Activated CD8-positive, alpha-beta memory T cell treated with anti-CD3 and anti-CD28 coated beads for 1 hour (primary cell): ENCODE measurements at places on chromosomes 5 and 9.

GRCh38 chr9:126158588-126159429 is 167.8 kb upstream of the MVB12B start:
- DNase-seq: no peak

DNA sequence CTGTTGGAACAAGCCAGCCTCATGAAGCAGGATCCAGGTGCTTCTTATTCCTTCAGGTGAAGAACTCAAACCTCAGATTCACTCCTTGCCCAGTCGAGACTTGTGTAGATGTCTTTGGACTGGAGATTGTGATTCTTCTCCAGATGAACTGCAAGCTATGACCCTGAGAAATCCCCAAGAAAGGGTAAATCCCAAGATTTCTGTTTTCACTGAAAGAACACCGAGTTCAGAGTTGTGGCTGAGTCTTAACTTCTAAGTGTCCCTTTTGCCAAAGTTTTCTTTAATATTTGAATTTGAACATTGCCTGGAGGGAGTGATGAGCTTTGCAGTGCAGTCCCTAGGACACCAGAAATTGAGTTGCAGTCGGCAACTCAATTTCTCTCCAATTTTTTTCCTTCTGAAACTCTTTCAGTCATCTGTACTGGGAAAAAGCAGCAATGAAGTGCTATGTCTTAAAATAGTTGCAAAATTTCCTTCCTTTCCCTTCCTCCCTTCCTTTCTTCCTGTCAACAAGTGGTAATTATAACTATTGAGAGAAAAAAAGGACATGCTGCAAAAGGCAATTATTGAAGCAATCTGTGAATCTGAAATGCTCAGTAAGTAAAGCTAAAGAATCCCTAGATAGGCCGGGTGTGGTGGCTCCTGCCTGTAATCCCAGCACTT is 56.1 kb downstream of the ANKRD55 start:
- no peak for DNase-seq

- no peak for DNase-seq
Observed at GRCh38 chr9:12464400-12464799, 228.8 kb upstream of the TYRP1 start.

DNA sequence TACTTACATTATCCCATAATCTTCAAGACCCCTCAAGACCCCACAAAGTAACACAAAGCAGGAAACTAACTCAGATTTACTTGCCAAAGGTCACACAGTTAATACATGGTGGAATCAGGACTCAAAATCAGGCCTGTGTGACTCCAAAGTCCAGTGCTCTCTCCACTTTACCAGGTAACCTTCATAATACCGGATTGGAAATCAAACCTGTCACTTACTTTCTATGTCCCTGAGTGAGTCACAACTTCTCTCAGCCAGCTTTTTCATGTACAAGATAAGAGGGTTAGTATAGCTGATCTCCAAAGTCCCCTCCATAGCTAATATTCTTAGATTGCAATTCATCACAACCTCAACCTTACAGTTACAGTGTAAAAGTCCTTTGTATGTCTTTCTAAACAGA is 17.1 kb downstream of the STRBP start:
- DNase-seq: no peak

DNA sequence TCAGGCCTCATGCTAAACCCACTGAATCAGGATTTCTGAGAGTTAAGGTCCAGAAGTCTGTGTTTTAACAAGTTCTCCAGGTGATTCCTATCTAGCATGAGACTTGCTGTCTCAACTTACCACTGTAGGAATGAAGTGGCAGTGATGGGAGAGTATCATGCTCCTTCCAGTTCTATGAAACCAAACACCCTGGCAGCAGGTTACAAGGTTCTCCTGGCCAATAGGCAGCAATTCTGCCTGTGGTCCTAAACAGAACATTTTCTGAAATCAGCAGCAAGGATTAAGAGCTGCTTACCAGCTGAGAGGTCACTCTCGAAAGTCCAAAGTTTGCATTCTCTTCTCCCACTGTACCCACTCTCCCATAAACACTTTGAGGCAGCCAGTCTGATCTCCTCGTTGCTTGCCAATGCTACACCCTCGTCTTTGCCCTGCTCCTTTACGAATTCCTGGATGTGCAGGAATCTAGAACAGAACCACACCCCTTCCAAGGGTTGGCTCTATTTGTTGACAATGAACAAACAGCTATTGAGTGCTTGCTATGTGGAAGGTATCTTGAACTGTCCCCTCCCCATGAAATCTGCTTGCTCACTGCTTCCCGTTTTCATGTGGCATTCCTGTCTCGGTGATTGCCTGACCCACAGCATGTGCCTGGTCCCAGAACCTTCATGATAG is 100.5 kb downstream of the TMEM174 start:
- DNase-seq: no peak

DNA sequence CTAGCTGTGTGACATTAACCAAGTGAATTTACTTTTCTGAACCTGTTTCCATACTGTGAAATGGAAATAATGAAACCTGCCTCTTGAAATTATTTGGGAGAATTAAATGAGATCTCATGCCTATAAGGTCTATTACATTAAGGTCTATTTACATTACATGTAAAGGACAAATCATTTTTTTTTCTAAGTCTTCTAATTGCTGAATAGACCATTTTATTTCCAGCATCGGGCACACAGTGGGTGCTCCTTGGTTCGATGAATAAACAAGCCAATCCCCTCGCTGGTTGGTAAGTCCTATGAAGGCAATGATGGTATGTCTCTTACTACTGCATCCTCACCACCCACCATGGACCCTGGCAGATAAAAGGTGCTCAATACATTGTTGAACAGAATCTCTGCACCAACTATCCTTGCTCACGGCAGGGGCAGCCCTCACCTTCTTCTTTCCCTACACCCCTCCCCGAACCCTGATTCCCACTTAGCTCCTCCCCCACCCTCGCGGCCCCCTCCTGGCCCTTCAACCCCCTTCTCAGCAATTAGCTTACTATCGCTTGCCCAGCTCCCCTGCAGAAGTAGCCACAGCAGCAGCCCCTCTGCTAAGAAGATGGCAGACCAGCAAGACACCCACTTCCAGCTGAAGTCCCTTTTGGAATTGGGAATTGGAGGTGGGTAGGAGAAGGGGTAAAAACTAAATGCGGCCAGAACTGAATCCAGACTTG is 3.0 kb downstream of the PCDH1 start:
- DNase-seq: no peak

GRCh38 chr9:123763910-123764588 is 165.9 kb downstream of the DENND1A start:
- no peak for DNase-seq

DNA sequence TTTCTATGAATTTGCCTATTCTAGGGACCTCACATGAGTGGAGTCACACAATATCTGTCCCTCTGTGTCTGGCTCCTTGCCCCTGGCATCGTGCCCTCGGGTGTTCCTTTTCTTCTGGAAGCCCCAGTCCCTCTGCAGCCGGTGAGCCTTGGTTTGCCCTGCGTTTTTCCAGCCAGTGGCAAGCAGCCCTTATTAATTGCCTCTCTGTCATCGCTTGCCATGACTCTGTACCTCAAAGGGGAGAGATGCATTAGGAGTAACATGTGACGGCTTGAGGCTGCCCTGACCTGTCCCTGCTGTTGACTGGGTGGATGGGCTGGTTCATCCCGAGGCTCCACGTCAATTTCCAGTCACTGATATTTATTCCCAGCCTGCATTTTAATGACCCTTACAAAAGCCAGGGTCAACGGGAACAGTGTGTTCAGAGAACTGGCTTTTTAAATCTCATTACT is 87.3 kb downstream of the CFAP90 start:
- DNase-seq: no peak

- no peak for DNase-seq
Observed at GRCh38 chr5:111469293-111469896, 42.9 kb downstream of the STARD4 start.

DNA sequence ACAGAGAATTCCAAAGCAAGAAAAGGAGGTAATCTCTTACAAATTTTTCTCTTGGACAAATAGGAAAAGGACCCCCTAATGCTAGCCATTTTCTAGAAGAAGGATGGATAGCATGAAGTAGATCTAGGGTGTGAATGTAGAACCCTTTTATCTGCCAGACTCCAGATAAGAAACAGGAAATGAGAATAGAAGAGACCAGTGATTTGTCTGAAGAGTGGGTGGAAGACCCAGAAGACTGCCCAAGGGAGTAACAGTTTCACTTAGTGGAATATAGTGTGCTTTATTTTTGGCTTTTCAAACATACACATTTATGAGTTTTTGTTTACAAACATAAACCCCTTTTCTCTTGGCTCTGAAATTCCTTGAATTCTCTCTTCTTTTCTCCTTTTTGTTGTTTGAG is 25.0 kb downstream of the ECM2 start:
- DNase-seq: no peak

- no peak for DNase-seq
Observed at GRCh38 chr5:54845567-54845941, 139.8 kb downstream of the ESM1 start.

- DNase-seq: no peak
Observed at GRCh38 chr9:32728181-32728580, 55.2 kb upstream of the TMEM215 start.

DNA sequence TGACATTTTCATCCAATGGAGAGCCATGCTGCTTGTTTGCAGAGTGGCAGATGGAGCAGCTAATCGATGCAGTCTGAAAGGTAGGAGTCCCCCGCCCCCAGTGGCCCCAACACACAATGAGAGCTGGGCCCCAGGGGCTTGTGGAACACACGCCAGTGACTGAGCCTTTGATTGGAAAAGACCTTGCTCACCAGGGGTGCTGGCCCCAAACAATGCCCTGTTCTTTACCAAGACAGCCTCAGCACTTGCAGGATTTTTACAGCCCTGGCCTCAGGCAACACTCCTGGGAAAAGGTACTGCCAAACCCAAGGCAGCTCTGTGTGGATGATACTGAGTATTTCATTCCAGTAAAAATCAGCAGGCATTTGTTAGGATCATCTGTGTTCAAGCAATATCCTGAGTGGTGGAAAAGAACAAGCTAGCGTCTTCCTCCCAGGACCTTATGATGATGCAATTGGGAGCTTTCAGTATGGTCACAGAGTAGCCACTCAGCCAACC is 276.8 kb upstream of the CLINT1 start:
- DNase-seq: no peak

DNA sequence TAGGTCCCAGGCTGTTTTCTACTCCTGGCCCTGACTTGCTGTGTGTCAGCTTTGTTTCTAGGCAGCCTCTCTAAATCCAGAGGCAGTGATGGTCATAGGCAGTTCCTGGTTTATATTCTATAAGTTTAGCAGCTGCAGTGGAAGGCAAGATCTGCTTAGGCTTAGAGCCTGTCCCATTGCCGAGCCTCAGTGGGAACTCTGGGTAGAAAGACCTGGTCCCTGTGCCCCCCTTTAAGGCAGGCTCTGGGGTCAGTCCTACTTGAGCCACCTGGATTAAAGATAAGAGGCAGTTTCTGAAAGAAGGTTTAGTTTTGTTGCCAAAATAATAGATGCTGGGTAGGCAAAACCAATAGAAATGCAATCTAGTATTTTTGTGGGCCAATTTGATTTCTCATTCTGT is 13.6 kb downstream of the MCCC2 start:
- DNase-seq: no peak

DNA sequence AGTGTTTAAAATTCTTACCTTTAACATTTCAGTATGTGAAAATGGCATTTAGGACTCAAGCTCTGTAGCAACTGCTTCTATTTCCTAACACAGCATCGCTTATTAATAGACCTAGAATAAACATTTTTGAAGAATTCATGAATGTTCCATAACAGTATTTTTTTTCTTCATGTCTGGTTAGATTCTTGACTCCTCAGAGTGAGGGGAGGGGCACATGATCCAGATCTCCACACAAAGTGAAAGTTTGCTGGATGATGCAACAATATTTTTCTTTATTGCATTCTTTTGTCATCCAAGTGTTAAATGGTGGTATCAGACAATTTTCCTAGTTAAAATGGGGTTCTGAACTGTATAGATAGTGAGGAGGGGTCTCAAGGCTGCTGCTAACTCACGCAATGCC is 130.8 kb upstream of the MAN2A1 start:
- no peak for DNase-seq

DNA sequence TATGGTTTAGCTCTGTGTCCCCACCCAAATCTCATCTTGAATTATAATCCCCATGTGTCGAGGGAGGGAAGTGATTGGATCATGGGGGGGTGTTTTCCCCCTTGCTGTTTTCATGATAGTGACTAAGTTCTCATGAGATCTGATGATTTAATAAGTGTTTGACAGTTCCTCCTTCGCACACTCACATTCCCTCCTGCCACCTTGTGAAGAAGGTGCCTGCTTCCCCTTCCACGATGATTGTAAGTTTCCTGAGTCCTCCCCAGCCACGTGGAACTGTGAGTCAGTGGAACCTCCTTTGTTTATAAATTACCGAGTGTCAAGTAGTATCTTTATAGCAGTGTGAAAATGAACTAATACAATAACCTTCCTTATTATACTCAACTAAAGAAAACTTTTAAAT is 24.3 kb upstream of the TEX10 start:
- DNase-seq: no peak

DNA sequence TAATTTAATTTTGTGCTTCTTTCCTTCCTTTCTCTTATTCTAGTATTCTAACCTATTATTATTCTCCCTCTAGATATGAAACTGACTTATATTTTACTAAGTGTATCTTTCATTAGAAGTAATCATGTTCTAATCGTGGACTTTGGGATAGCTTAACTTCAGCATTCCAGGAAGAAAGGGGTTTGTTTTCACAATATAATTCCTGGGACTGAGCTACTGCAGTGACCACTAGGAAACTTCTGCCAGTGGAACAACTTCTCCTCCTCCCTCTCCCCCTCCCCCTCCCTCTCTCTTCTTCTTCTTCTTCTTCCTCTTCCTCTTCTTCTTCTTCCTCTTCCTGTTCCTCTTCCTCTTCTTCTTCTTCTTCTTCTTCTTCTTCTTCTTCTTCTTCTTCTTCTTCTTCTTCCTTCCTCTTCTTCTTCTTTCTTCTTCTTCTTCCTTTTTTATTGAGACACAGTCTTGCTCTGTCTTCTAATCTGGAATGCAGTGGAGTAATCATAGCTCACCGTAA is 127.9 kb downstream of the NNT start:
- no peak for DNase-seq

DNA sequence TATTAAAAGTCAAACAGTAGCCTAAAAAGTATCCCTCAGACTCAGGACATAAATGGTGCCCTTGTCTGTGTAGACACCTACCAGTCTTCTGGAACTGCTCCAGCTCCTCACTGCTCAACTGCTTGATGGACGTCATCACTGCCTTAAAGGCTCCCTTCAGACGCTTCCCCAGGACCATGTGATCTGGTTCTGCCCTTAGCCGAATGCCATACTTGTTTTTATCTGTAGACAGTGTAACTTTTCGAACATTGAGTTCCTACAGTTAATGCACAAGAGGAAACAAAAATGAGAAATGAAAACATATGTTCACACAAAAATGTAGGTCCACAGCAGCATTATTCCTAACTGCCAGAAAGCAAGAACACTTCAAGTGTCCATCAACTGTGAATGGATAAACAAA is 46.2 kb downstream of the IARS1 start:
- DNase-seq: no peak

DNA sequence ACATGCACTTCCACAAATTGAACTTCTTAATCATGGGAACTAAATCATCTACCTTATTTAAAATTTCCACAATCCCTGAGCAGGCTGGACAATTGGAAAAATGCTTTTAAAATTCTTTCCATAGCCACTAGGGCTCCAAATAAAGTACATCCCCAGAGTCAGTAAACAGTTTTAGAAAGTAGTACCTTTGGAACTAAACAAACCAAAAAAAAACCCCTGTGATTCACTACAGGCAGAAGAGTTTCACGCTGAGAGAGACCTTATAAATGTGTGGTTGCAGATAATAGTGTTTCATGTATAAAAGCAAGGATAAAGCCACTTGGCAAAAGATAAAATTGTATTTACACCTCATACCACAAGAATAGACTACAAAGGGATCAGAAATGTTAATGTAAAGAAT is 11.8 kb upstream of the HMGCR start:
- no peak for DNase-seq

GRCh38 chr5:89281211-89281610 is 398.2 kb upstream of the MEF2C start:
- no peak for DNase-seq

- DNase-seq: no peak
Observed at GRCh38 chr5:173204185-173204979, 30.6 kb downstream of the NKX2-5 start.
